ENCODE measurements at places on chromosomes 7 and 10.

DNA sequence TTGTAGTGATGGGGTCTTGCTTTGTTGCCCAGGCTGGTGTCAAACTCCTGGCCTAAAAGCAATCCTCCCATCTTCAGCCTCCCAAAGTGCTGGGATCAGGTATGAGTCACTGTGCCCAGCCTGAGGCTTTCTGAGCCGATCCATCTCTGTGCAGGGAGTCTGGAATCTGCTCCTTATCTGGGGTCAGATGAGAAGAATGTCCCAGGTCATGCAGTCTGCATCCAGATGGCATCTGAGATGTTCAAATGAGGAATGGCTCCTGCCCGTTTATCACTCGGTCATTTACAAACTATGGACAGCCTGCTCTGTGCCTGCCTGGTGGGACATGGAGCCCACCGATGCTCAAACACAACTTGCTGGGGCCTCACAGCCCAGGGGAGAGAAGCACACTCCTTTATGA, 11.1 kb upstream of the SLC18A3 start:
- no peak for DNase-seq

- DNase-seq: no peak
Measured at GRCh38 chr10:43354879-43355380, 16.5 kb upstream of the FXYD4 start.

- DNase-seq: no peak
Measured at GRCh38 chr7:148588670-148589131, 1.9 kb upstream of the C7orf33 start.

- no peak for DNase-seq
Measured at GRCh38 chr7:82950436-82950835, 212.2 kb downstream of the PCLO start.

DNA sequence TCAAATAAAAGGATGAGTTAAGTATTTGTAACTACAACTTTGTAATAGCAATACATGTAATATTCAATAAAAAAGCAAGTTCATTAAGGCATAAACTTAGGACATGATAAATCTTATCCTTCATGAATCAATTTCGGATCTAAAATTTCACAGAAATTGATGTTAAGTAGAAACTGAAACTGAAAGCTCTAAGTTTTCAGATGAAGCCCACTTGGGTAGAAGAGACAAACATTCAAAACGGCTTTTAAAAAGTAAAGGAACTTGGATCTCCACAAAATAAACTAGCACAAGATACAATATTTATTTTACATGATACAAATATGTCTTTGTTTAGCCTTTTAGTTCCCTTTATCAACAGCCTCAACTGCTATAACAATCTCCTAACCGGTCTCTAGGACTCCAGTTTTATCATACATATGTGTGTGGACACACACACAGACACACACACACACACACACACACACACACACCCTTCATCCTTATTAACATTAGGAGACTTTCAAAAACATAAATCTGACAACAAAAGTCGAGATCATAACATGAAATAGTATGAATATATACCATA, 83.7 kb downstream of the USP6NL start:
- no peak for DNase-seq

DNA sequence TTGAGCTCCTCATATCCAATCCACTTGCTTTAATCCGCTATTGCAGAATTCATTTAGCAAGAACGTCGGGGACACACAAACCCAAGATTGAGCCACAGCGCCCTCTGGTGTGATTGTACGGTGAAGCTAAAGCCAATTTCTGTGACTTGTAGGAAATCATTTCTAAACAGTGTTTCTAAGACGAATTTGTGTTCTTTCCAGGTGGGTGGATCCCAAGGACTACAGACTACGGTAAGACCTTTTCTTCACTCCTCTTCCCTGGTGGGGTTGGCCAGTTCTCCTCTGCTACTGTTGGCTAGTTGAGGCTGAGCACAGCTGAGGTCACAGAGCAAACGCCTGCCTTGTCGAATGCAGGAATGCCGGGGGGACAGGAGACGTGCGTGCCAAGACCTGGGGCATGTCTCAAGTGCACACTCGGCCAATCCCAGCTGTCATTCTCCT, 5.2 kb downstream of the DMBT1 start:
- DNase-seq: peak; percentile 64

All from astrocyte (in vitro differentiated cells and primary cell).